Renal cortex interstitium (tissue), 15 donors: ENCODE measurements at places on chromosomes 16 and 17. TPM values are rescaled to one million over a fixed set of nuclear protein-coding genes. Genes with fewer than 3 reads are reported as not detected.

DNA sequence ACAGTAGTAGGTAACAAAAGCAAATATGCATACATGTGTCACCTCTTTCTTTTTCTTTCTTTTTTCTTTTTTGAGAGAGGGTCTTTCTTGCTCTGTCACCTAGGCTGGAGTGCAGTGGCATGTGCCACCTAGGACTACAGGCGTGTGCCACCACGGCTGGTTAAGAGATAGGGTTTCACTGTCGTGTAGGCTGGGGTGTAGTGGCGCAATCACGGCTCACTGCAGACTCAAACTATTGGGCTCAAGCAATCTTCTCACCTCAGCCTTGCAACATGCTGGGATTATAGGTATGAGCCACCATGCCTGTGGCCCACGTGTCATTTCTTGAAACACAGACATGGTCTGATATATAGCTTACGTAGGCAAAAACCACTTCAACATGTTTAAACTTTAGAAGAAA lies 397.7 kb upstream of the PMFBP1 start:
- DNase-seq: no peak

- peak; percentile 81 for DNase-seq
Measured at GRCh38 chr17:2416010-2416734, 15.3 kb upstream of the MNT start.

GRCh38 chr17:28947639-28948038 lies 3.7 kb downstream of the PHF12 start:
- no peak for DNase-seq

DNA sequence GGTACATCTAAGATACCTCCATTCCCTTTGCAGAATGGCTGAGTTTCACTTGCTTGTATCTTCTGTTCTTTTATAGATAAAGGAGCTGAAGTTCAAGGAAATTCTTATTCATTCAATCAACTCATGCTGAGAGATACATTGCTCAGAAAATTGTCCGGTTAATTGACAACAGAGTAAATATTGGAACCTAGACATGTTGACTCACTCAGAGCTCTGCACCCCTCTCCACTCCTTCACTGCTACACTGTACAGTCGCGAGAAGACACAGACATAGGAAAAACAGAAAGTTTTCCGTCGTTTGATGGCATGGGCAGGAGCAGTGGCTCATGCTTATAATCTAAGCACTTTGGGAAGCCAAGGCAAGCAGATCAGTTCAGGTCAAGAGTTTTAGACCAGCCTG lies 690.5 kb upstream of the SOX9 start:
- no peak for DNase-seq

GRCh38 chr17:73634629-73635028 lies 9.6 kb downstream of the SDK2 start:
- no peak for DNase-seq

Gene CCDC154
- 2.0 TPM for polyA plus RNA-seq

GRCh38 chr17:3222505-3222904 lies 15.0 kb downstream of the OR1A1 start:
- DNase-seq: no peak

Gene SCARF1
- 5.0 TPM for polyA plus RNA-seq

Gene MT1E
- 16.0 TPM for polyA plus RNA-seq

Gene GPRC5B
- 105 TPM for polyA plus RNA-seq

Gene HCRT
- not detected for polyA plus RNA-seq

Gene DNASE1
- 44.8 TPM for polyA plus RNA-seq
